RWPE1 (cell line): ENCODE measurements at places on chromosomes 16 and 17.

DNA sequence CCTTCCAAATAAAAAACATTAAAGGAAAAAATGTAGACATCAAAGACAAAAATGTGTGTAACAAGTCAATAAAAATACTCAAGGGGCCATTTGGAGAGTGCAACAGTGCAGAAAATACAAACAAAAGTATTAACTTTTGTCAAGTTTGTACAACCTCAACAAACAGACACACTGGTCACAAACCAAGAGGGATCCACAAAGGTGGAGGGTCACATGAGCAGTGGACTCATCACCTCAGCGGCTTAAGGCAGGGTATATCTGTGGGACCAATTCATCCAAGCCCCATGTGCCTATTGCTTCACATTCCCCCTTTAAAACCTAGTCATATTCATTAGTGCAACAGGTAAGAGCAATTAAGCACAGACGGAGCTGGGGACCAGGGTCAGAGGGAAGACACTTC, 45.2 kb downstream of the DCUN1D3 start:
- DNase-seq = no peak

DNA sequence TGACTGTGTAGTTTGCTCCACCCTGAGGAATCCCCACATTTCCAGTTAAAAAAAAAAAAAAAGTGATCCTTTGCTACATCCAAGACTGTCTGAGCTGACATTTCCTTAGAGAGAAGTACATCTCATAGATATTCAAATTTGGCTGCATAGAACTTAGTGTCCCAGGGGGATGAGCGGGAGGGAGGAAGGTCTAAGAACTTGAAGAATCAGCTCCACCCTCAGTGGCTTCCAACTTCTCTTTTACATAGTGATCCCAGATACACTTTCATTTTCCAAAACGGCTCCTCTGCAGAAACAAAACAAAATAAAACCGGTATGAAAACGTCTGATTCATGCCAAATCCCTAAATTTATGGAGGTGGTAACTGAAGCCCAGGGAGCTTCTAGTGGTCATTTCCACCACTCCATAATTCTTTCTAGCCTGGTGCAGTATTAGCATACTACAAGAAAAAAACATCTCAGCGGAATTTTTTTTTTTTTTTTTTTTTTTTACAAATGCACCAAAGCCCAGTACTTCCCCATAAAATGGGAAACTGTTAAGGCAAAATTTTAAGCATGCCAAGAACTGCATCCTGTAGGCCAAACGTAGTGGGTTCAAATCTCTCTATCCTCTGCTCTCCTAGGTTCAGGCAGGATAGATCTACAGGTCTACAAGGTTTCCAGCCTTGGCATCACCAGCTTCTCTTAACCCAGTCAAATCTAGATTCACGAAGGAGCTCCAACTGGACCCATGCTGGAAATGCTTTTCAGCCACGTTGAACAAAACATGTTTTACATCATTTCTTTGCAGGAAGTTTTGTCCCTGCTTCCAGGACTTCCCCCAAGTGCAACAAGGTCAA, 29.3 kb downstream of the MAF start:
- no peak for DNase-seq

- DNase-seq = no peak
Measured at GRCh38 chr17:40203131-40203530, 16.0 kb upstream of the WIPF2 start.

DNA sequence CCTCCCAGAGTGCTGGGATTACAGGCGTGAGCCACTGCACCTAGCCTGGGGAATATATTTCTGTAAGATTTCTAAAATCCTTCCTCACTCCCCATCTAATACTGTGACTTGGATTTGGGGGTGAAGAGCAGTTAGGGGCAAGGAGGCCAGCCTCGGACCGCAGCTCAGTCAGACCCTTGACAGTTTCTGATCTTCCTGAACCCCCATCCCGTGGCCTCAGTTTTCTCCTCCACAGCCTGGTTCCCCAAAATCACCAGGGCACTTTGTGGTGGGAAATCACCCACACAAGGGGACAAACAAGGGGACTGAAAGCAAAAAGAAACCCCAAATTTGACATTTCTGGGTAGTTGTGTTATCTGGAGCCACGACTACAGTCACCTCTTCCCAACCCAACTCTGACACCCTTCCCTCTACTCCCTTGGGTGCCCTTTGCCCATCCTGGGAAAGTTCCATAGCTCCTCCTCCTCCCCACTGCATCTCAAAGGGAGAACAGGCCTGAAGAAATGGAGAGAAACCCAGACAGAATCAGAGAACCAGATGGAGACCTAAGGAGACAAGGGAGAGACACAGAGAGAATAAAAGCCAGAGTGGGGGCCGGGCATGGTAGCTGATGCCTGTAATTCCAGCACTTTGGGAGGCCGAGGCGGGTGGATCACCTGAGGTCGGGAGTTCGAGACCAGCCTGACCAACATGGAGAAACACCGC, 2.8 kb upstream of the STAT5A start:
- no peak for DNase-seq

DNA sequence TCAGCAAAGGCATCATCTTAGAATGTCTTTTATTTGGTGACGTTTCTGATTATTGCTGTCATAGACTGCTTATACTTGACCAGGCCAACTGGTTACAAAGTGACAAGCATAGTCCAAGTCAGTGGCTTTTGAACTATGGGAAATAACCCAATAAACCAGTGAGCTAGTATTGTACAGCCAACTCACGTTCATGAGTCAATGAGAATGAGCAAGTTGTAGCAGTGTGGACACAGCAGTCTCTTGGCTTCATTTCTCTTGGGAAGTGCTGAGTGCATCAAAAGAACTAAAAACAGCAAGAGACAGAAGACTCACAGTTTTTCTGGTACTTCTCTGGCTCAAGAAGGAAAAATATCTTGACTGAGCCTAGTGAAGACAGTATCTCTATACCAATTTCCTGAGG, 36.9 kb upstream of the CRISPLD2 start:
- no peak for DNase-seq

DNA sequence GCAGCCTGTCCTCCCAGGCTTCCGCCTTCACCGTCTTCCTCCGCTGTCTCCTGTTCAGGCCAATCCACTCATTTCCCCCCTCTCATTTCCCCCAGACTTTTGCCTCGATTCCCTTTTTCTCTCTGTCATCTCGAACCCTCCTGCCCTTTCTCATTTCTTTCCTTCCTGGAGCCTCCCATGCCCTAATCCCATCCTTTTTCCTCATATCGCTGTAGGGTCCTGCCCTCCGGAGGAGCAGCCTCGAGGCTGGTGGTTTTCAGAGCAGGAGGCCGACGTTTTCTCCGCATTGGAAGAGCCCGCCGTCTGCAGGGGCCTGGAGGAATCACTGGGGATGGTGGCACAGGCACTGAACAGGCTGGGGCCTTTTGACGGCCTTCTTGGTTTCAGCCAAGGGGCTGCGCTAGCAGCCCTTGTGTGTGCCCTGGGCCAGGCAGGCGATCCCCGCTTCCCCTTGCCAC, 597 bp downstream of the OVCA2 start:
- DNase-seq = no peak

GRCh38 chr16:76535-77272, 1.3 kb upstream of the MPG start:
- DNase-seq = peak; percentile 64

DNA sequence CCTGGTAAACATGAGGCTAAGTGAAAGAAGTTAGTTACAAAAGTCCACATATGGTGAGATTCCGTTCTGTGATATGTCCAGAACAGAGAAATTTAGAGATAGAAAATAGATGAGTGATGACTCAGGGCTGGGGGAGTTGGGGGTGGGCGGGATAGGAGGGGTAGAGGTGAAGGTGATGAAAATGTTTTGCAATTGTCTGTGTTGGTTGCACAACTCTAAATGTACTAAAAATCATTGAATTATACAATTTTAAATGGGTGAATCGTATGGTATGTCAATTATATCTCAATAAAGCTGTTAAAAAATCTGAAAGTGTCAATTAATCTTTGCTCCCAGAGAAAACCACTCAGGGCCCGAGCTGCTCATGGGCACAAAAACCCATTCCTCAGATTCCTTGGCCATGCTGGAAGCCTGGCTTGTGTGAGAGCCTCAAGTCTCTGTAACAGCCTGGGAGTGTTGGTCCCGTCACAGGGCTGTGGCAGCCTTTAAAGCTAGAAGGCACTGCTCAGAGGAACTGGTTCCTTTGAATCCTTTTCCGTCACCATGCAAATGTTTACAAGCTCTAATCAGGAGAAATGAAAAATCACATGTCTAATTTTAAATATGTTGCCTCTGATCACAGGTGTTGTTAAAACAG, 225.3 kb downstream of the WWOX start:
- no peak for DNase-seq

DNA sequence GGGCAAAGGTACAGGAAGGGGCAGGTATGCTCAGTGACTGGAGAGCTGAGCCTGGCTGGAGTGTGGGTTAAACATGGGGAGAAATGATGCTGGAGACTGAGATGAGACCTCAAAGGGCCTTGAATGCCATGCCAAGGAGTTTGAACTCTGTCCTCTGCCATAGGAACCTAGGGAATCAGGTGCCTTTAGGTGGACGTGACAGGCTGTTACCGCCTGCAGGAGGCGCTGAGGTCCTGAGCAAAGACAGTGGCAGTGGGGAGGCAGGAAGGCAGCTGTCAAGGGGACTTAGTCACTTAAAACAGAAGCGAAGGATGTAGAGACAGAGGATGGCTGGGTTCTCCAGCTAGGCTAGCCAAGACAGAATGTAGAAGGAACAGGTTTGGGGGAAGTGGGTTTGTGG, 9.1 kb downstream of the PSMB3 start:
- DNase-seq = no peak

- DNase-seq = no peak
Measured at GRCh38 chr16:30886145-30886544, 7.7 kb downstream of the BCL7C start.

DNA sequence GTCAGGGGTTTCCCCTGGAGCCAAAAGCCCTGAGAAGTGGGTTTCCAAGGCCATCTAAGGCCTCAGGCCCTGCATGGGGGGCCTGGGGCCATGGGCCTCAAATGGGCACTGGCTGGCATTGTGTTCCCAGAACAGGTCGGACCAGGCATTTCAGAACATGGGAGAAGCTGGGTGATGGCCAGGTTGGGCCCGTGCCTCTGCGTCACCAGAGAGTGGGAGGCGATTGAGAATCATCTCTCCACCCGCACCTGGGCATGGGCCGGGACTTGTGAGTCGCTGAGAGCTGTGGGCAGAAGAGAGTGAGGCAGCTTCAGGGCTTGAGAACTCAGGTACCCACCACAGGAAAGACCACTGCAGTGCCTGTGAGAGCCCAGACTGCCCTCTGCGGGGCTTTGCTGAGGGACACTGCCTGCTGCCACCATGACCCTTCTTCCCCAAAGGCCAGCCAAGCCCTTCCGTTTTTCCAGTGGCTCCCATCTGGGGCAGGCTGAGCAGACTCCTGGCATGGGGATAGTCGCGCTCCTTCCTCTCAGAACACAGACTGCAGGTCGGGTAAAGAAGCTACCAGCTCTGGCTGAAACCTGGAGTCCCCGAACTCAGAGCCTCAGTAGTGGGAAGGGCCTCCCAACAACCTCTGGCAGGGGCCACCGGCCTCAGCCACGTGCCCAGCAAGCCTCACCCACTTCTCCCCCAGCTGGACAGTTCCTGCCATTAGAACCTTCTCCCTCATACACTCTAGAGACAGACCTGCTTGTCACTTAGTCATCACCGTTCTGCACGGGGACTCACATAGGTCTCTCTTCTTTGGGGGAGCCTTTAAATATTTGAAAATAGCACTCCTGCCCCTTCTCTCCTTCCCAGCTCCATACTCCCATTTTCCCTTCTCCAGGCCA, 1.6 kb downstream of the RAB11FIP4 start:
- no peak for DNase-seq

DNA sequence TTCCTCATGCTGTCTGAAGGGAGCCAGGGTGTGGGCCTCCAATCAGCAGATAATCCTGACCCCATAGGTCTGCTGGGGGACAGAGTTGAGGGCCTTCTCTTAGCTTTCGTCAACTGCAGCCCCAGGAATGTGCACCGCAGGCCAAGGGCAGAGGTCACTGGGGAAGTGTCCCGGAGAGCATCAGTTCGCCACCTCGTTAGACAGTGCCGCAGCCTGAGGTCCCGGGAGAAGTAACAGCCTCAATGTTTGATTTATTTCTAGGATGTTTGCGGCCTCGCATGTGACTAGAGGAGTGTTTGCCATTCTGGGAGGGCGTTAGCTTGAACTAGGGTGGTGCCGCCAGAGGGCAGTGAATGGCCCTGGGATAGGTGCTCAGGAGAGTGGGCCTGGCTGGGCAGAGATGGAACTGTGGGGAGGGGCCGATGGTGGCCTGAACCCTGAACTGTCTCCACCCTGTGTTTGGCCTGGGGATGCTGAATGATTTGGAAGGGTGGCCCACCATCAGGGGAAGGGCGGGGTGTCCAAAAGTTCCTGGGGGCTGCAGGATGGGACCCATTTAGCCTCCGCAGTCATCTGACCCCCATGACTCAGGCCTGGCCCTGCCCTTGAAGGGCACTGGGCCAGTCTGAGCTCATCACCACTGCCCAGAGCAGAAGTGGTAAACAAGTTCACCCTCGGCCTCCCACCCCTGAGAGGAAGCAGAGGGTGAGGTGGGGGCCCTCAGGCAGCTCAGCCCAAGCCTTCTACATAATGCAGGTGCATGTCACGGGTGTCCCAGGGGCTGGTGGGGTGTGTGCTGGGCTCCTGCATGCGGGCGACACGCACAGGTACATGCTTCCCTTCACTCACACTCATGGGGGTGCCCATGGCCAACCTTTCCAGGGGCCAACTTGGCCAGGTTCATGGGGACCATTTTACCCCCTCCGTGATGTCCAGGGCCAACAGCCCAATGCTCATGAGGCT, 12.4 kb upstream of the TAC4 start:
- no peak for DNase-seq

GRCh38 chr17:79024901-79025737, 1.1 kb downstream of the C1QTNF1 start:
- no peak for DNase-seq

DNA sequence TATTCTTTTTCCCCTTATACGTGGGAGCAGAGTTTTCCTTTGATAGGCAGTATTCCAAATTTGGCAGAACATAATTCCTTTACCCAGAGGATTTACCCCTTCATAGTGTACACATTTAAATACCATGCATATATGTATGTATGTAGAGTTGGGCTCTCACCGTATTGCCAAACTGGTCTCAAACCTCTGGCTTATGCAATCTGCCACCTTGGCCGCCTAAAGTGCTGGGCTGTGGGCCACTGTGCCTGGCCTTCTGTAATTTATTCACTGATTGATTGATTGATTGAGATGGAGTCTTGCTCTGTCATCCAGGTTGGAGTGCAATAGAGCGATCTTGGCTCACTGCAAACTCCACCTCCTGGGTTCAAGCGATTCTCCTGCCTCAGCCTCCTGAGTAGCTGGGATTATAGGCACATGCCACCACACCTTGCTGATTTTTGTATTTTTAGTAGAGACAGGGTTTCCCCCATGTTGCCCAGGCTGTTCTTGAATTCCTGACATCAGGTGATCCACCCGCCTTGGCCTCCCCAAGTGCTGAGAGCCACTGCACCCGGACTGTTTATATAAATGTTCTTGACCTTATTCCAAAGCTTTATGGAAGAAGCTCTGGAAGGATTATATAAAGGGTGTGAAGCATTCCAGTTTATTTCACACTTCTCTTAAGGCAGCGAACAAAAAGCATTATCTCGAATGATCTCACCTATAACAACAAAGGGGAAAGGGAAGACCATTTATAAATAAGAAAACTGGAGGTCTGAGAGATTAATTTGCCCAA, 14.9 kb downstream of the GLG1 start:
- DNase-seq = no peak

GRCh38 chr16:74936902-74937560, 47.9 kb downstream of the WDR59 start:
- no peak for DNase-seq

- DNase-seq = no peak
Measured at GRCh38 chr17:68843522-68843921, 111.7 kb downstream of the ABCA8 start.

- no peak for DNase-seq
Measured at GRCh38 chr17:36980280-36980761, 31.6 kb downstream of the AATF start.

GRCh38 chr17:3914312-3914670, 2.0 kb downstream of the P2RX1 start:
- DNase-seq = no peak
